ENCODE measurements at places on chromosomes 7 and 10.

DNA sequence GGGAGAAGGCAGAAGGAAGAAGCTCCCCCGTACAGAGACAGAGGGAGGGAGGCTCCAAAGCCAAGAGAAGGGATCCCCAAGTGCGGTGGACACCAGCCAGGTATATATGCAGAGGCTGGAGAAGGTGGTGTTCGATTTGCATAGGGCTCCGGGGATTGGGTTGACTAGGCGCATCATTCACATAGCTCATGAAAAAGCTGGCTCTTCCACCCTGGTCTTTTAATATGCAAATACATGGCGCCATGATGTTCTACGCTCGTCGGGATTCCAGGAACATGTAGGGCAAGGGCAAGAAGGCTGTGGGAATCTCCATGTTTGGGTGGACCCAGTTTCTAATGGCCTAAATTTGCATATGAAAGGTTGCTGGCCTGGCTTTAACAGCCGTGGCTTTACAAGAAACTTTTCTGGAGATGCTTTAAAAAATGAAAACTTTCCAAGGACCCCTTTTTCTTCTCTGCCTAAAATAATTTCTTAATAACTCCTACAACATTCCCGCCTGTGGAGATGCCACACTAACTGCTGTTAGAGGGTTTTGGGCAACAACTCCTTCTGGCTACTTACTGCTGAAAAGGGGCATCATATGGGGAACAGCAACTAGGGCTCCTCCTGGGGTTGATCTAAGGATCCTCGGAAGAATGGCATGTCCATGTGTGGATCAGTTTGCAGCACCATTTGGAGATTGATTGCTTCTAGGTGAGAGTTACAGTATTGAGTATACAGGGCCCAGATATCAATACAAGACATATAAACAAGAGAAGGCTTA is 28.3 kb downstream of the C1GALT1 start:
- DNase-seq, result no peak

- DNase-seq, result no peak
Observed at GRCh38 chr10:32937911-32938424, 20.1 kb downstream of the ITGB1 start.

GRCh38 chr10:83648201-83648600 is 491.1 kb upstream of the GHITM start:
- DNase-seq, result no peak

DNA sequence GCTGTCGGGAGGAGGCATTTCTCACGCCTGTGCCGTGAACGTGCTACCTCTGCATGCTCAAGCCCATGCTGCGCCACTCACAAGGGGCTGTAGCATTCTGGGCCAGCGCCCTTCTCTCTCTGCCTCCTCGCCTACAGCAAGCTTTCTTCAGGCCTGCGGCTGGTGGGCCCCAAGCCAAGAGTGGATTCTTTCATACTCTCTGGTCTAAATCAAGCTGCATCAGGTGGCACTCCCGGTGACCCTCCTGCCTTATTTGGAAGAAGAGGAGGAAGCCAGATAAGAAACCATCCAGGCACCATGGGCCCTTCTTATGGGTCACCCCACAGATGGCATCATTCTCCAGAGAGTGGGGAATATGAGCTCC is 86.7 kb upstream of the DUSP5 start:
- DNase-seq, result no peak

- DNase-seq, result no peak
Observed at GRCh38 chr7:41292487-41292886, 410.4 kb downstream of the INHBA start.

DNA sequence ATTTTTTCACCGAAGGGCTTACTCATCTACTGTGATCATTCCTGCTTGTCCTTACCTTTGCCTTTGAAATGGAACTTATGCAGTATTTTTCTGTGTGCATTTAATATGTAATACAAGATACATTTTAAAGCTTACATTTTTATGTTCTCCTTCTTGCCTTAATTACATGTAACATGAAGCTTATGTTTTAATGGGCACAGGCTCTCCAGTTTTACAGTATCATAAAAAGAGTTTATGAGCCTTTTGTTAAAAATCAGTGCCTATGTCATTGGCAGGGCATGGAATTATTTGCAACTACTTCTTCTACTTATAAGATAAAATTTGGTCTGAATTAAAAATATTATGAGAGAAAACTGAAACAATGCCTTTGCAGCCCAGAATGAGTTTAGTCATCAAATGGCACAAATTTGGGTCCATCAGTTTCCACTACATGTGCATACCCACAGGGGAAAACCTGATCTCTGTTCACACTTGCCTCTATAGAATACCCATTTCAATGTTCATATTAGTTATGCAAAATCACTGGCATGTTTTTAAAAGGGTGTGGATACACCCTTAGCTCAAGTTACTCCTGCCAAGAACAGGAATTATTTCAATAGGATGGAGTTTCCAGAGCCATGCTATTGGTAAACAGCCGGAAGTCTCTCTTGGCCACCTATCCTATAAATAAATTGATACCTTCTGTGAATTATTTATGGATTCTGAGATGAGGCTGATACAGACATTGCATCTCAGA is 27.9 kb upstream of the WNT16 start:
- DNase-seq, result no peak

DNA sequence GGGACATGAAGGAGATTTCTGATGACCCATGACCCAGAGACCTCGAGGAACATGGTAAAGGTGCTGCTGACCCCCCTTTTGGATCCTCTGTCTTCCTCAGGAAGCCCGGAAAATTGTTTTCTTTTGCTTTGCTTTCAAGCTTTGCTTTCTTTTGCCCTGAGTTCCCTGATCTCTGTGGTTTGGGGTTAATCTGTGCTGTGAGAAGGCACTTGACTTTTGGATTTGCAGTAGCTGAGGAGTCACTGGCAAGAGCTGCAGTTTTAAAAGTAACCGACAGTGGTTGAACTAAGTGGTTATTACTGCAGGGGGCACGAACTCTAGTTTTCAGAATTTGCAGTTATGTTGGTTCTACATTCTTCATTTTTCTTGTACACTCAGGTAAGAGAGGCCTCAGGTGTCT is 53.0 kb downstream of the PDZD8 start:
- no peak for DNase-seq

DNA sequence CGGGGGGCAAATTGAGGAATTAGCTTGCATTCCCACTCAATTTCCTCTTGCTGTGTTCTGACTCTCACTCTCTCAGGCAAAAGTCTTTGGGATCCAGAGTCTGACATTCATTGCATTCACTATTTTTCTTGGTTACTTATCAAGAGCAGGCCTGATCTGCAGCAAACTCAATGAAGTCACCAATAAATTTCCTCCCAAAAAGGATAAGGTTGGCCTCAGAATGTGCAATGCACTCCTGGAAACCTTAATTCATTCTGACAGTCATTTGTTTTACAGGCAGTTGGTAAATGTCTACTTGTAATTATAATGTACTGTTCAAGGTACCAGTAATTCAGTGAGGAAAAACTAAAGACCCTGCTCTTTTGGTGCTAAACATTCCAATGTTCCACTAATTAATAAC is 6.3 kb upstream of the DGKI start:
- no peak for DNase-seq

DNA sequence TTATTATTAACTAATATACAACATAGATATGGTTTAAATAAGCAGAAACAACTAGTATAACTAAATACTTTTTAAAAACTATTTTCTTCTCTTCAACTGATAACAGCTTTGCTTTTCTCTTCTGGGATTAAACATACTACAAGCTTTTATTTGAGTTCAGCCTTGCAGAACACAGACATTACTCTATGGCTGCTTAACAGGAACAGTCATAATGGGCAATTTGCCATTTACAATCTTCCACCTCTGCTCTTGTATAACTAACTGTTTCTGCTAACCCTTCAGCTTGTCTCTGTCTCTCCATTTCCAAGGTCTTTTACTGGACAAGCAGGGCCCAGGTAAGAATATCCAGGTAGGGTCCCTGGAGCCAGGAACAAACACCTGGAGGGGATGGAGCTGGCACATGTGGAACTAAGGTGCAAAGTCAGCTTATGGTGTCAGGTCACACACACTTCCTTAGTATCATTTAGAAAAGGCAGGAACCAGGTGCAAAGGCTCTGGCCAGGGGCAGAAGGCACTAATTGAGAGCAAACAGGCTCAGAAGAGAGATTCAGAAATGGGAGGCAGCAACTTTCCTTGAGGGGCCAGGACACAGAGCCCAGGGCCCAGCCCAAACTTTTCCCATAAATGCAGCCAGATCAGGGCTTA is 93.1 kb downstream of the STRA8 start:
- DNase-seq, result no peak
